ENCODE measurements at places on chromosomes 6 and 20.
A peak's percentile ranks its signal among the peaks of the same experiment; 100 is the strongest.

DNA sequence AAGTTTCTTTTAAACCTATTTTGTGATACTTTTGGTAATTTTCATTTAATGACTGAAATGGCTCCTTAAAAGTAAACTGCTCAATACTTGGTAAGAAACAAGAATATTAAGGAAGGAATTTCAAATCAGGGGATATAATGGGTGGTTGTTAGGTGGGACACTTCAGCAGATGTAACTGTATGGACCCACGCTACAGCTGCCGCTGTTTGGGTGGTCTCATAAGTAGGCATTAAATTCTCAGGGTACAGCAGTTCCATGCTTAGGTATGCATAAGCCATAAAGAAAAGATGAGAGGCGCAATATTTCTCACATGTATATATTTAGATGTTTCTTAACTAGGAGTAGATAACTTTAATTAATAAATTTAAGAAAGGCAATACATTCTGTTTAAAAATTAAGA is 35.0 kb downstream of the COL19A1 start:
- DNase-seq, result no peak

- DNase-seq, result no peak
These were observed 320.3 kb downstream of the RIMS1 start for GRCh38 chr6:72206606-72207005.

- no peak for DNase-seq
These were observed 163.1 kb downstream of the LY86 start for GRCh38 chr6:6751619-6752023.

DNA sequence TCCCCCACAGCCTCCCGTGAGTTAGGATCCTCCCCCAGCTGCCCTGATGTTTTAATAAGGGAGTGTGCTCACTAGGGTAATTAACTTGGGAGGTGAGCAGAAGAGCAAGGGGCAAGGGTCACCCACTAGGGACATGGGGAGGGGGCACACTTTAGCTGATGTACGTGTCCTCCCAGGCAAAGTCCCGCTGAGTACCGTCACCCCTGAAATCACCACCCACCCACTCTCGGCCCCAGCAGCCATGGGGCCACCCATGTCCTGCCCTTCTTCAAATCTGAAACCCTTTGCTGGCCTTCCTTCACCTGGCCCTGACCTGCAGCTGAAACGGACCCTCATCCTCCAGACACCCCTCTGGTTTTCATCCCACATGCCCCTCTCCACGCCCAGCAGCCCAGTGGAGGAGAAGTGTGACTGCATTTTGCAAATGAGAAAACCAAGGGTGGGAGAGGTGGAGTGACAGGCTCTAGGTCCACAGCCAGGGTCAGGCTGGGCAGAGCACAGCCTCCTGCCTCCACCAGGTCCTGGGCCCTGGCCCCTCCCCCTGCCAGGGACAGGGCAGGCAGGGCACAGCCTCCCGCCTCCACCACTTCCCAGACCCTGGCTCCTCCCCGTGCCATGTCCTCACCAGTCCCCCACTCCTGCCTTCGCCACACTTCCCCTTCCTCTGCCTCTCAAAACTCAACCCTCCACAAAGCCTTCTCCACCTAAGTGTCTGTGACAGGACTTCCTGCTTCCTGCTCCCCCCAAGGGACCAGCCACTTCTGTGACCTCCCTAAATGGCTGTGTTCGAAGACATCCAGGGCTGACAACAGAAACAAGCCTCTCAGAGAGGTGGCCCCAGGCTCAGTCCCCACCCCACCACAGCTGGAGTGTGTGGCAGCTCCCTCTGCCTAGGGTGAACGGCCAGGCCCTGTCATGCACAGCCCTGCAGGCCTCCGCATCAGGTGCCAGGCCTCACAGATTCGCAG is 15.1 kb downstream of the ACSS1 start:
- DNase-seq, result no peak

GRCh38 chr6:32086661-32087573 is 22.2 kb downstream of the TNXB start:
- DNase-seq, result no peak

GRCh38 chr6:39865011-39865888 is 69.0 kb downstream of the MOCS1 start:
- no peak for DNase-seq

DNA sequence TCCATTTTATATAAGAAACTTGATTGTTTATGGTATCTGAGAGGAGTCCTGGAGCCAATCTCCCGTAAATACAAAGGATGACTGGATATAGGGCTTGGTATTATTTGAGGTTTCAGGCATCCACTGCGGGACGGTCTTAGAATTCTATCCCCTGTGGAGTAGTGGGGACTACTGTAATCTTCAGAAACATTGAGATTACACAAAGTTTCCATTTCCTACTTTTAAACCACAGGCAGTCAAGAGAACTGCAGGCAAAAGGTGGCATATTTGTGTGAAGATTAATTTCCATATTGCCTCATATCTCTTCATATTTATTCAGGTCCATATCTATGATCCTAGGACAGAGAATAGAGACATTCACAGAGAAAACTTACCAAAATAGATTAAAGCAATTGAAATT is 586.2 kb downstream of the PHF3 start:
- DNase-seq, result no peak

DNA sequence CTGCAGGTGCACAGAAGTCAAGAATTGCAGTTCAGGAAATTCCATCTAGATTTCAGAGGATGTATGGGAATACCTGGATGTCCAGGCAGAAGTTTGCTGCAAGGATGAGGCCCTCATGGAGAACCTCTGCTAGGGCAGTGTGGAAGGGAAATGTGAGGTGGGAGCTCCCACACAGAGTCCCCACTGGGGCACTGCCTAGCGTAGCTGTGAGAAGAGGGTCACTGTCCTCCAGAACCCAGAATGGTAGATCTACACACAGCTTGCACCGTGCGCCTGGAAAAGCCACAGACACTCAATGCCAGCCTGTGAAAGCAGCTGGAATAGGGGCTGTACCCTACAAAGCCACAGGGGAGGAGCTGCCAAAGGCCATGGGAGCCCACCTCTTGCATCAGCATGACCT is 681.4 kb downstream of the EPHA7 start:
- DNase-seq, result no peak

- no peak for DNase-seq
These were observed 35.6 kb downstream of the B4GALT5 start for GRCh38 chr20:49677777-49678758.

DNA sequence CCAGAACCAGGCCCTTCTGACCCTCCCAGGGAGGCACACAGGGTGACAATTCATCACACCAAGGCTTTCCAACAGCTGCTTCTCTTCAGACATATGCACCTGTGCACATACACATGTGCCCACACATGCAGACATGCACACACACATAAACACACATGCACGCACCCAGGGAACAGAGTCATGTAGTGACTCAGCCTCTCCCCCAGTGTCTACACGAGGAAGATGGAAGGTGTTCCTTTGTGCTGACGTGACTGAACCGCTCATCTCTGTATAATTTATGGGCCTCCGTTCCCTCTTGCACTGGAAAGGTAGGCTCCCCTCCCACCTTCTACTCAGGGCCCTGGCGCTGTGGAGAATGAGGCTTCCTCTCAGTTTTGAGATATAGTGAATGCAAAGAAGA is 23.8 kb upstream of the PLEKHG1 start:
- DNase-seq, result no peak

GRCh38 chr20:10581823-10582222 is 92.0 kb downstream of the JAG1 start:
- no peak for DNase-seq

DNA sequence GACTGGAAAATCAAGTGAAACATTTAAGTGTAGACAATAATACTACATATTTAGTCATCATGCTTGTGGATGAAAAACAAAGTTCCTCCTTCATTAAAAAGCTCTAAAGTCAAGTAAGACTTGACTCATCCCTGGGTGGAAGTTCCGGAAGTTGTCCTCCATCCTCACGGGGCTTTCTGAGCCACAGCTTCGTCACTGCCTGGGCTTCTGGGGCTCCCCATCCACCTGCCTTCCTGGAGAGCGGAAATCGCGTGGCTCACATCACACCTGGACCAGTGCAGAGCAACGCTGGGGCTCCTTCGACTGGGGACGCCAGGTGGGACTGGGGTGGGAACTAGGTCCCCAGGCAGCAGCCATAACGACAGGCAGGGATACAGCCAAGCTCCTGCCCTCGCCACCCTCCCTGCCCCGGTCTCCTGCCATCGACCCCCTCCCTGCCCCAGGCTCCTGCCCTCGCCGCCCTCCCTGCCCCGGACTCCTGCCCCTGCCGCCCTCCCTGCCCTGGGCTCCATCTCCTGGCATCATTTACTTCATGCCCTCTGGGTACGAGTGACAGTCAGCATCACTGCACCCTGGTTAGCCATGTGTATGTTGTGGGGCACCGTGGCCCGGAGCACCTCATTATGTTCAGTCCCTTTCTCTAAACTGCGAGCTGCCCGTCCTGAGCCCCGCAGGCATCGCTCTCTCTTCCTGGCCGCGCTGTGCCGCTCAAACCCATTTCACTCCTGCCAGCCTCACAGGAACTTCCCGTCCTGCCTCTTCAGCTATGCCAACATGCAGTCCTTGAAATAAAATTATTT is 12.9 kb downstream of the THBS2 start:
- no peak for DNase-seq

- DNase-seq, result no peak
These were observed 31.7 kb downstream of the SLC35A1 start for GRCh38 chr6:87504441-87504840.

DNA sequence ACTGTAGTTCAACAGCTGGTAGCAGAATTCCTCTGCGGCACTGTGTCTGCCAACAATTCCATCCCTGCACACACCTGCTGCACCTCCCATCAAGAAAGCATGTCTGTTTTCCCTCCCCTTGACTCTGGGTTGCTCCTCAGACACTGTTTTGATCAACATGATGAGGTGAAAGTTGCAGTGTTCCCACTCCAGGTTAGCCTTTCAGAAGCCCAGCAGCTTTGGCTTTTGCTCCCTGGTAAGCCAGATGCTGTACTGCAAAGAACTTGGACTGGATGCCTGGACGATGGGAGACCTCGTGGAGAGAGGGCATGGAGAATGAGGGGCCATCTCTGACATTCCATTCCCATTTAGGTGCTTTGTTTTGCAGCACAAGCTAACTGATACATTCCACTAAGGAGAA is 79.1 kb upstream of the MAFB start:
- DNase-seq, result no peak

DNA sequence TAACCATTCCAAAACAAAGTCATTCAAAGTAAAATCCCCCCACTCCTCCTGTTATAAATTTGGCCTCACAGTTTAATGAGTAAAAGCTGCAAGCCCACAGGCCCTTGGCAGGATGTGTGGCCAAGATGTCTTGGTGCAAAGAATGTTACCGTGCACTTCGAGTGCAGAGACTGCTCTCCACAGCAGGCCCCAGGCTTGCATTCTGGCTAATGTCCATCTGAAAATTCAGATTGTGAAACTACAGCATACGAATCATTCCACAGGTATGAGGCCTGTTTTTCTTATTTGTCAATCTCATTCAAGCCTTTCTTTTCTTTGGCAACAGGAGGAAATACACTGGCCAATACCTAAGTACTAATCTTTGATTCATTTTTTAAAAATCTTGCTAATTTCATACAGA is 7.1 kb downstream of the RPS6KA2 start:
- DNase-seq, result peak; percentile 71

DNA sequence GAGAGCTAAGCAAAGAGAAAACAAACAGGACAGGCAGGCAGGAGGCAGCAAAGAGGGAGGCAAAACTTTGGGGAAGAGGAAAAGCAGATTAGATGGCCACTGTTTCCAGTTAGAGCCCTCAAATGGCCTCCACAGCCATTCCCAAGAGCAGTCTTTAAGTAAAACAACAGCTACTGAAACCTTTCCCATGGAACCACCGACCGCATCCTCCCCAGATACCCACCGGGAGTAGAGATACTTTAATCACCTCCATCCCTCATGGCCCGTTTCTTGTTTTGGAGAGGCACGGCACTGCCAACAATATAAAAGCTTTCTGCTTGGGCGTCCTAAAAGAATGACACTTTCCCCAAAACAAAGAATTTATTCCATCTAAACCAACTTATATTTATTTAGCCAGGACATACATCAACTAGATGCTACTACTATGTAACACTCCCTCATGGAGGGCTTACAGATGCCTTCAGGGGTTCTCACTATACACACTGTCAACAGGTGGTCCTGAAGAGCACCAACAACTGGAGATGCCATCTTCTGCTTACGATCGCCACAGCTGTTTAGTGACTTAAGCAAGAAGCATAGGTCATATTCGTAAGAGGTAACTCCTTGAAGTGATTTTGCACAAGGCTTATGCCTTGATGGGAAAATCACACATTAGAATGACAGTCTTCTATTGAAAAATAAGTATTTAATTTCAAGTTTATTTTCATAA is 43.4 kb downstream of the CNKSR3 start:
- no peak for DNase-seq

DNA sequence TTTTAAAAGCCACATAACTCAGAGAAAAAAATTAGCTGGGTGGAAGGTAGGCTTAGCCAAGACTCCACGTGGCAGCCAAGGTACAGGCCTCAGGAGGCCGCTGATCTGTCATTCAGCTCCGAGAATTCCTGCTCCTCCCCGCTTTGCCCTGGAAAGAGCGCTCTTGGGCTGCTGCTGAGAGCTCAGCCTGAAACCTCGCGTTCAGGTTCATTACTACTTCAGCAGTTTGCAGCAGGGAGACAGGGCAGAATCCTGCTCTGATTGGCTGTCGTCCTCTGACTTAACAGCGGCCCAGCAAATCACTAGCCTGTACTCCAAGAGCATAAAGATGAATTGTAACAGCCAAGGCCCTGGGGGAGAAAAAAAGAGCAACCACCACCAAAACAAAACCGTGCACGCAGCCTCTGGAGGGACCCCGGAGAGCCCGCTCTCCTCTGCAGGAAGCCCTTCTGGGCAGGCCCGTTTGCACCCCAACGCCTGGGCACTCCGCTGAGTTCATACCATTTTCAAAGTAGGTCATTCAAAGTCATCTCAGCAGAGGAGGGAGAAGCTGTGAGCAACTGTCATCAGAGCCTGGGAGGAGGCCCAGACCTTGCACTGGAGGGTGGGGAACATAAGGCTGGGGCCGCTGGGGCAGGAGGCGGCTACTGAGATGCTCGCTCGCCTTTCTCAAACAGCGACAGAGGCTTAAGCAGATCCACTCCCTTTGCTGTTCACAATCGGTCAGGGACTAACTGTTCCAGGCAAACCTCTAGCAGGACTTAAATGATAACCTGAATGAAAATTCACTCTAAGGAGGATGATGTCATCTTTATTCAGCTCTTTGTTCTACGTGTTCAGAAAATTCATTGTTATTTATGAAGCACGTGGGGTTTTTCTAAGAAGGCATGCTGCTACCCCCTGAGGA is 42.3 kb upstream of the ATXN1 start:
- peak; percentile 36 for DNase-seq

DNA sequence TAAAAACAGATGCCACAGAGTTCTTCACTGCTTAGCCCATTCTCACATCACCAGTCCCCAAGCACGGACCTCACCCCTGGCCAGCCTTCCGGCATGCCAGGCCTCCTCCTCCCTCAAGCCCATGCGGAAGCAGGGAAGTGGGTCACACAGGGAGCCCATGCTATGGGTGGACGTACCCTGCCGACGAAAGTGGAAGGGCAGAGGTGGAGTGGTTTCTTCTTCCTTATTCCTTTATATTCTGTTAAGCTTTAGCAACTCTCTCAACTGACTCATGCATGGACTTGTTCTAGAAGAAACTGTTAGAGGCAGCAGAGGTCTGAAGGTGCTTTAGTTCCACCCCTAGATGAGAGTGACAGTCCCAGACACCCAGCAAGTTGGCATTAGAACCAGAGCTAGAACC is 118.6 kb downstream of the LY86 start:
- no peak for DNase-seq

All from brain pericyte (primary cell).